ENCODE measurements at places on chromosomes 3 and 15. TPM values are rescaled to one million over a fixed set of nuclear protein-coding genes. Genes with fewer than 3 reads are reported as not detected.

DNA sequence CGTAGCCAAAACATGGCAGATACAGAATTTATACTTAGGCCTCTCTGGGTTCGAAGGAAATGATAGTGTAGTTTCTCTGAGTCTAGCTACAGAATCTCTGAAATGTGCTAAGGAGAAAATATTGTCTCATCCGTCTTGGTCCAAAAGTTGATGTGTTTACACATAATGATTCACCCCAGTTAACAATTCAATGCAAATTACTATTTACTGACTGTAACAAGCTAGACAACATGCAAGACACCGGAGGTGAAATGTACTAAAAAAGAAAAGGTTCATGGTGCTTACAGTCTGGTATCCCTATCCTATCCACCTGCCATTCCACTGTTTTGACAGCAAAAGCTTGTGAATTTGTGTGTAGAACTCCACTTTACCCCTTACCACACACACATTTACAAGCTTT, 146.8 kb downstream of the SUCLG2 start:
- H3K27me3 ChIP-seq = no peaks in the 10 kb centered on the region
- H3K27ac ChIP-seq = no peak overlapping the region
- no peak overlapping the region for H3K4me3 ChIP-seq
- DNase-seq = no peak
- peaks cover 25% of the 10 kb centered on the region for H3K36me3 ChIP-seq

- H3K36me3 ChIP-seq = no peaks in the 10 kb centered on the region
- H3K4me1 ChIP-seq = no peaks in the 10 kb centered on the region
- no peaks in the 10 kb centered on the region for H3K27me3 ChIP-seq
- H3K4me3 ChIP-seq = no peak within 1 kb of the TSS
- DNase-seq = no peak
These were observed at the start of gene KY for GRCh38 chr3:134650431-134651346. TSS of gene KY (minus strand) at chr3:134651022. CDS start at chr3:134650960, 62 bp downstream.

GRCh38 chr3:122299872-122300460, 25.1 kb upstream of the CSTA start:
- H3K4me3 ChIP-seq = no peak overlapping the region
- peaks cover 5% of the 10 kb centered on the region for H3K4me1 ChIP-seq
- no peaks in the 10 kb centered on the region for H3K27me3 ChIP-seq
- H3K36me3 ChIP-seq = no peaks in the 10 kb centered on the region

The CCDC80 gene
- total RNA-seq = 0.15 TPM

The KIF7 gene
- total RNA-seq = 0.27 TPM
